ENCODE measurements at places on chromosomes 3 and 15.

DNA sequence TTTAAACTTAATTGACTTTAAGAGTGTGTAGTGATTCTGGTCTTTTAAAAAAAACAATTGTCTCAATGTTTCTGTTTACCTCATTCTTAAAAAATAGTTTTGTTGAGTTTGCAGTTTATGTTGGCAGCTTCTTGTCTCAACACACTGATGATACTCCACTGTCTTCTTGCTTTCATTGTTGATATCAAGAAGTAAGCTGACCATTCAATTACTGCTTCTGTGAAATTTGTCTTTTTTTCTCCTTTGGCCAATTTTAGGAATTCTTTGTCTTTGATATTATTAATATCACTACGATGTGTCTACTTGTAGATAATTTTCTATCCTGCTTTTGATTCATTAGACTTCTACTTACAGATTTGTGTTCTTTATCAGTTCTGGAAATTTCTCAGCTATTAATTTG, 31.4 kb downstream of the PAK2 start:
- no peak for DNase-seq

GRCh38 chr3:66722675-66723074, 221.9 kb upstream of the LRIG1 start:
- no peak for DNase-seq

GRCh38 chr3:29153811-29154210, 127.1 kb upstream of the RBMS3 start:
- peak; percentile 9 for DNase-seq

DNA sequence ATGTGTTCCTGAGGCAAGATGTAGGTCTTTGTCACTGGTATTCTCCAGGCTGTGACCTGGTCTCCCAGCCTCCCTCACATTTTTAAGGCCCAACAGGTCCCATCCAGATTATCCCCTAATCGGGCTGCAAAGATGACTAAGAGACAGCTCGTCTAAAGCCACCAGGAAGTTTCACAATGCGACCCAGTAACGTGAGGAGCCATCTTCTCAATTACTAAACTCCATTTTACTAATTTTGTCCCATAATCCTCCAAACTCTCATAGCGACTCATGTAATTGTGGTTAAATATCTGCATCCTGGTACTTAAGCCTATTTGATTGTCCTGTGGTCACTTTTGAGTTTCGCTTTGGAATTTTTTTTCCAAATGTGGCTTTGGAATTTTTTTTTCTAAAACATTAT, 8.7 kb upstream of the PLA2G4F start:
- DNase-seq, result no peak

DNA sequence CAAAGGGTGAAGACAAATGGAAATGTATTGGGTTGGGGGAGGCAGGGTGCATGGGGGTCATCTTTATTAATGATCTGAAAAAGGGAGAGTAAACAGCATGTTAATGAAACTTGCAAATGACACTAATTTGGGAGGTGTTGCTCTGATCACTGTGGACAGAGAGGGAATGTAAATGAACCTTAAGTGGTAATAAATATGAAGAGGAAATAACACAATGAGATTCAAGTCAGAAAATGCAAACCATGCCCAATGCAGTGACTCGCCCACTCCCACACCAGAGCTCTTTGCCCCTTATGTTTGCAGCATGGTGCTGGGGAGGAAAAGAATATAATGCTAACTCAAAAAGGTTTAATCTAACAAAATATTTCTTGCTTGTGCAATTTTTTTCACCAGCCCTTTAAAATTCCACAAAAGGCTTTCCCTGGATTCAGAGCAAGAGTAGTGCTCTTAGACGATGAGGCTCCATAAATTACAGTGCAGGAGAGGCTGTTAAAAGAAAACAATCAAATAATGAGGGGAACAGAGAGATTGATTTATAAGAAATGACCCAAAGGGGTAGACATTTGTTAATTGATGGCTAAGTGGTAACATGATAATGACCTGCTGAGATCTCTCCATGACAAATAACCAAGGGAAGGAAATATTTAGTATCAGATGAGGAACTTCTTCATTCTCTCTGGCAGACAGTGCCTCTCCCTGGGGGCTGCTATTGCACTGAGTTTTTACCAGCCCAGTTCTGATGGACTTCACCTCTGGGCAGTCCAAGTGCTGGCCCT, 210.0 kb upstream of the PPP2R3A start:
- DNase-seq, result no peak

GRCh38 chr3:119547227-119547626, 12.2 kb downstream of the CD80 start:
- DNase-seq, result no peak

GRCh38 chr3:48413086-48413485, 16.8 kb downstream of the PLXNB1 start:
- no peak for DNase-seq

- no peak for DNase-seq
Measured at GRCh38 chr3:1664266-1664665, 434.4 kb upstream of the CNTN4 start.

GRCh38 chr3:57791245-57791644, 35.1 kb downstream of the SLMAP start:
- no peak for DNase-seq

DNA sequence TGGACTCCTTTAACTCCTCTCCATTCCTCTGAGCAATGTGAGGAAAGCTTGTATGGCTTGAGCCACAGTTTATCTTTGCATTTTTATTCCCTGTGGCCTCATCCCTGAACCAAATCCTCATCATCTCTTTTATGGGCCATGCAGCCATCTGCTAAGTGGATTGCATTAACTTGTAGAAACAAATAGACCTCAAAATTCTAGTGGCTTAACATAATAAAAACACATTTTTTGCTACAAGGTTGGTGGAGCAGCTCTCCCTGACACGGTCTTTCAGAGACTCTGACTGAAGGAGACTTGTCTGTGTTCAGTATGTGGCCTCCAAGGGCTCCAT, 135.3 kb downstream of the RPL22L1 start:
- DNase-seq, result no peak

DNA sequence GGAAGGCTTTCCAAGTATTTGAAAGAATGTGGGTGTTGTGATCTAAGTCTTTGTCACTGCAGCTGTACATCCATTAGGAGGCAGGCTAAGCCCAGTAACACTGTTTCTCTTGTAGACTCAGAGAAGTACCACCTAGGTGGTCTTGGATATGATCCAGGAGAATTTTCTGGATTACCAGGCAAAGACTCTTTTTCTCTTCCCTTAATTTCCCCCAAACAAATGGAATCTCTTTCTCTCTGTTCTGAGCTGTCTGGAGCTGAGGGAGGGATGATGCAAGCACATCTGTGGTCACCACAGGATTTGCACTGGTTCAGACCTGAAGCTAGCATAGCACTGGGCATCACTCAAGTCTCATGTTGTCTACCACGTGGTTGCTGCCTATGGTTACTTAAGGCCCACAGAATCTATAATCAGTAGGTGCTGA, 227.6 kb downstream of the NECTIN3 start:
- no peak for DNase-seq

DNA sequence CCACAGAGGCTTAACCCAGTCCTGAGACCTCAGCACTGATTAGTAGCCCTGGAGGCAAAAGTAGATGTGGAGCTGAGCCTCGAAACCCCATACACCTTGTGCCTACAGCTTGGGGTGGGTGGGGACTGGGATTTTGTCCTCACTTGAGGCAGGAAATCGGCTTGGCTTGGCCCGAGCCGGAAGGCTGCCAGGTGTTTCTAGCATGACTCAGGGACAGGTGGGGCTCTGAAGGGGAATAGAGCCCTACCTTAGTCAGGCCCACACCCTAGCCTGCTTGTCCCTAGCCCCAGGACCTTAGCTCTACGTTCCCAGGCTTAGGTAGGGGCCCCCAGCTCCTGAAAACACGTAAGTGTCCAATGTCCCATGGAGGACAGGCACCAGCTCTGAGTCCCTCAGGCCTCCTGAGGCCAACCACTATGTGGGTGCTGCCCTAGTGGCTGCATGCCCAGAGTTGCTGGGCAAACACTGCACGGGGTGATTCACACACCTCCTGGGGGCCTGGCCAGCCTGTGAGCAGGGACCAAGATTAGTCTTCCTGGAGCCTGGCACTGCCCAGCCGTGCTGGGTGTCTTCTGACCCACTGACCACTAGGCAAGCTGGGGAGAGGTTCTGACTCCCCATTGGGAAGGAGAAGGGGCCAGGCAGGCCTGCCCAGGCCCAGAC, 3.1 kb downstream of the MST1R start:
- DNase-seq, result no peak

- DNase-seq, result no peak
Measured at GRCh38 chr3:81378552-81379293, 382.7 kb downstream of the GBE1 start.

DNA sequence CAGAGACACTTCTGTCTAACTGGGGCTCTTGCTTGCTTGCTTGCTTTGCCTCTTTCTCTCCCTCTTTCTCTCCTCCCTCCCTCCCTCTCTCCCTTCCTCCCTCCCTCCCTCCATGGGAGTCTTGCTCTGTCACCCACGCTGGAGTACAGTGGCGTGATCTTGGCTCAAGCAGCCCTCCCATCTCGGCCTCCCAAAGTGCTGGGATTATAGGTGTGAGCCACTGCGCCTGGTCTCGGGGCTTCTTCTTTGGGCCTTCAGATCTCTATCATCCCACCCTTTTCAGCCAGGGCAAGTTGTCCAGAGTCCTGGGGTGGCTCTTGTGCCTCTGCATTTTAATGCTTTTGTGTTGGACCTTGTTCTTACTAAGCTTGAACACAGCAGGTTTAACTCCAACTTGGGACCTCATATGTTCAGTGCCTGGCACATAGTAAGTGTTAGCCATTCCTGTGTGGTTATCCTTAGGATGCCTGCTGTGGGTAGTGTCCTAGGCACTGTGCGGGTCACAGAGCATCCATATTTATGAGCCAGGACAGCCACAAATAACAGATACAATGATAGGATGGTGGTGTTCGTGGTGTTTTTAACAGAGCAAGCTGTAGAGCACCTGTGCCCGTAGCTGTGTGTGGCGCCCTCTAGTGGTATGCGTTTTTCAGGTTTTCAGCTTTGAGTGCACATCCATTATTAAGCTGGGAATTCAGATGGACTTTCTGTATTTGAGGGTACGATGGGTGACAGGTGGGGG, 75.1 kb downstream of the CCK start:
- peak; percentile 60 for DNase-seq

DNA sequence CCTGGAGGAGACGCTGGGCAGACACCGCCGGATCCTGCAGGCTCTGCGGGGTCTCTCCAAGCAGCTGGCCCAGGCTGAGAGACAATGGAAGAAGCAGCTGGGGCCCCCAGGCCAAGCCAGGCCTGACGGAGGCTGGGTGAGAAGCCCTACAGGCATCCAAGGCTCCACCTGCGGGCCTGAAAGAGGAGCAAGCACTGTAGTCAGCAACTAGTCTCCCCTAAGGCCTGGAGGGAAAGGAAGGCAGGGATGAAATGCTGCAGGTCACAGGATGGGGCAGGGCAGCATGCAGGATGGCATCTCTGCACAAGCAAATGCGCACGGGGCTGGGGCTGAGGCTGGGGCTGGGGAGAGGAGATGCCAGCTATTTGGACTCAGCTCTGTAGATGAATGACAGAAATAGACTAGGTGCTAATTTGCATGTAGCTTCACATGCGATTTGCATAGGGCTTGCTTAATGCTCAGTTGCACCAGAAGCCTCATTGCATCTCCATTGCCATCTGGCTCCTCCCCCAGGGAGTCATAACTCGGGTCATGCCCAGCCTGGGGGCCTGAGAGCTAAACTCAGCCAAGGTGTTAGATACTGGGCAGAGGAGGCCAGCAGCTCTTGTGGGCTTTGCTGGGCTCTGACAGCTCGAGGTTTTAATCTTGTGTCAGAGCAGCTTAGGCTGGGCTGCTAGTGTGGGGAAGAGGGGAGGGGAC, 5.2 kb upstream of the CPLX3 start:
- no peak for DNase-seq

- DNase-seq, result no peak
Measured at GRCh38 chr15:70442616-70443321, 320.6 kb downstream of the UACA start.

GRCh38 chr3:176075491-176075890, 1121.8 kb downstream of the TBL1XR1 start:
- no peak for DNase-seq

DNA sequence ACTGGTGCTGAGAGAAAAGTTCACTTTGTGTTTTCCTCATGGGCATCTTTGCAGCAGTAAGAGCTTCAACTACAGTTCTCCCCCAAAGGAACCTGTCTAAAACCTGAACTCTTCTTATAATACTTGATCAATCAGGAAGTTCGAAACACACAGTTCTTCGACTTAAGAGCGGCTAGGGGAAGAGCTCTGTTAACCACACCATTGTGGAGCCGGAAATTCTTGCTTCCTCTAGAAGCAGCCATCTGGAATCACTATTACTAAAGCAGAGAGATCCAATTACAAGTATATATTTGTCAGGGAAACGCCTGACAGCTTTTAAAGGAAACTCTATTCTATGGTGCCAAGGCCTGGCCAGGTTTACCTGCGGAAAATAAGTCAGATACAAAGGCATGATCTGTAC, 337.3 kb upstream of the CBLB start:
- no peak for DNase-seq

DNA sequence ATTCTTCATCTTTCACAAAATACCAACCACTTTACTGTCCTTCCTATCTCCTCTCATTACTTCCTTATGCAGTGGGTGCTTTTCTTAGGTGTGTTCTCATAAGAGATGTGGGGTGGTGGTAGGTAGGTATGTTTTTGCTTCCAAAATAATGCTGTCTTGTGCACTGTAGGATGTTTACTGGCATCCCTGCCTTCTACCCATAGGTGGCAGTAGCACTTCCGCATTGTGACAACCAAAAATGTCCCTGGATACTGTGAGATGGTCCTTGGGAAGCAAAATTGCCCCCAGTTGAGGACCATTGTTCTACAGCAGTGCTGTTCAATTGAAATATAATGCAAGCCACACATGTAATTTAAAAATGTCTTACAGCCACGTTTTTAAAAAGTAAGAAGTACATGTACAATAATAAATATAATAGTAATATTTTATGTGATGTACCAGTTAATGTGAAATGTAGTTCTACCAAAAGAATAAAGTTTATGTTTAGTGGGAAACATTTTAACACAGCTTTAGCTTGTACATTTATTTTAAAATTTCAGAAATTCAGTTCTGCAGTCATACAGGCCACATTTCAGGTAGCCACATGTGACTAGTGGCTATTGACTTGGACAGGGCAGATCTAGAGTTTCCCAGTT, 75.2 kb downstream of the NEO1 start:
- DNase-seq, result no peak

- no peak for DNase-seq
Measured at GRCh38 chr3:59052803-59053411, 3.1 kb upstream of the CFAP20DC start.

DNA sequence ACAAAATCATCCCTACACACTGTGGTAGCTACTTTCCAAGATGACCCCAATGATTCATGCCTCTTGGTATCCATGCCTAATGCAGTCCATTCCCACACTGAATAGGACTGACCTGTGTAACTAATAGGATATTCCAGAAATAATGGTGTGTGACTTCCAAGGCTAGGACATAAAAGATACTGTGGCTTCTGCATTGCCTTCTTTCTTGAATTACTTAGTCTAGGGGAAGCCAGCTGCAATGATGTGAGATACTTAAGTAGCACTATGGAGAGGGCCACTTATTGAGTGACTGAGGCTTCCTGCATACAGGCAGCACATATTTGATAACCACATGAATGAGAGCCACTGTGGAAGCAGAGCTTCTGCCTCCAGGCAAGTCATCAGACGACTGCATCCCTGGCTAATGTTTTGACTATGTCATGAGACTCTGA, 50.1 kb downstream of the NR1I2 start:
- no peak for DNase-seq
